ENCODE measurements at places on chromosomes 2 and 18.

DNA sequence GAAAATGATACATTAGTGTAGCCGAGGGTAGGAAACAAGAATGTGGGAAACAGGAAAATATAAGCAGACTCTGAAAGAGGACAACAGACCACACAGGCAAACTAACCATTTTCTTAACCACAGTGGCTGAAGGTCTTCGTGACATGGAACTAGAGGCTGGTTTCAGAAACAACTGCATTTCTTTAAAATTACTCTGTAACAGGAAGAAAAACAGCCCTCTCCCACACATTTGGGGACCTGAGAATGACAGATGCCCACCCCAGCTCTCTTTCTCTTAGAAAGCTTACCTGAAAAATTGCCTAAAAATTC is 13.8 kb upstream of the SLC25A52 start:
- DNase-seq = no peak

- no peak for DNase-seq
Observed at GRCh38 chr18:11987527-11987926, 6.2 kb downstream of the IMPA2 start.

DNA sequence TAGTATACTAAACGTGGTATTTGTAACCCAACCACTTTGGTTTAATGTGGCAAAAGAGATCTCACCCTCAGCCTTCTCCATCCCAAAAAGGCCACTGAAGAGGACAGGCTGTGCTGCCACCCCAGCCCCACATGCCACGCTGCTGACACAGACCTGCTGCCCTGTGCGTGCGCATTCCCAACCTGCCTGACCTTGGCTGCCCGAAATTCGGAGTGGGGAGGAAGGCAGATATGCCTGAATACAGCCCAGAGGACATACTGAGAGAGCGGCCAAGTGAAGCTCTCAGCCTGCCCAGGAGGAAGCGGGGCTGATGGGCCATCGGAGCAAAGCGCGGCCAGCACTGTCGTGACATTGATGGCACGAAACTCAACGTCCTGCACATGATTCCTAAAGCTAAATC is 70.0 kb downstream of the HDAC4 start:
- no peak for DNase-seq

- DNase-seq = no peak
Observed at GRCh38 chr2:185215497-185215896, 523.1 kb upstream of the FSIP2 start.

GRCh38 chr2:224171226-224171625 is 132.1 kb upstream of the SERPINE2 start:
- no peak for DNase-seq

DNA sequence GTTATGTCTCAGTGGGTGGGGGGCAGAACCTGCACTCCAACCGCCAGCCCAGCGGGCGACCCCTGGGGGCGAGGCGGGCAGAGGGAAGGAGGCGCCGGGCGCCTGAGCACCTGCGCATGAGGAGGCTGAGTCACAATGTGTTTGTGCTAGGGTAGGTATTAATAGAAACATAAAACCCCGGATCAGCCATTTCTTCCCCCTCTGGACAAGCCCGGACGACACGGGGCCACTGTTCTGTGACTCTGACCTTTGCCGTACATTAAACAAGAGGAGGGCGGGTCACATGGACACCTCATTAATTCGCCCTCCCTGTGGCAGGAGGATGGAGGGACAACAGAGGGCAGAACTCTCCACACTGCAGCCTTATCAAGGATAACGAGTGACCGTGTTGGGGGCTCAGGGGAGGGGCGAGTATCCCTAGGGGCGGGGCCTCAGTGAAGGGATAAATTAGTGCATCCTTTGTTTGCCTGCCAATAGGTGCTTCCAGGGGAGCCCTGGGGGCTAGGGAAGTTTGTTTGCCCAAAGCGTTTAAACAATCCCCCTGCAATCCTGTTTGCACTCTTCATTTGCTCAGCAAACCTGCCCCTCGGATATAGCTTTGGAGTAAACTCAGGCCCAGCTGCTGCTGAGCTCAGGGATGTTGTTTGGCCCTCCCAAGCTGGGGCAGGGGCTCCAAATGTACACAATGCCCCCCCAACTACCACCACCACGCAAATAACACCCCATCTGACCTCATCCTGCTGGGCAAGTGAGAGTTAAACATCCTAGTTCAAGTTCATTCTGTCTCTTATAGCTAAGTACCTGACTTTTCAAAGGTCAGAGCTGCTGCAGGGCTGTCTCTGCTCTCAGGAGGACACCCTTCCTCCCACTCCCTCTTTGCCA is 171.2 kb upstream of the GLI2 start:
- DNase-seq = no peak

GRCh38 chr2:1546023-1546591 is 132.8 kb downstream of the TPO start:
- DNase-seq = peak; percentile 42

DNA sequence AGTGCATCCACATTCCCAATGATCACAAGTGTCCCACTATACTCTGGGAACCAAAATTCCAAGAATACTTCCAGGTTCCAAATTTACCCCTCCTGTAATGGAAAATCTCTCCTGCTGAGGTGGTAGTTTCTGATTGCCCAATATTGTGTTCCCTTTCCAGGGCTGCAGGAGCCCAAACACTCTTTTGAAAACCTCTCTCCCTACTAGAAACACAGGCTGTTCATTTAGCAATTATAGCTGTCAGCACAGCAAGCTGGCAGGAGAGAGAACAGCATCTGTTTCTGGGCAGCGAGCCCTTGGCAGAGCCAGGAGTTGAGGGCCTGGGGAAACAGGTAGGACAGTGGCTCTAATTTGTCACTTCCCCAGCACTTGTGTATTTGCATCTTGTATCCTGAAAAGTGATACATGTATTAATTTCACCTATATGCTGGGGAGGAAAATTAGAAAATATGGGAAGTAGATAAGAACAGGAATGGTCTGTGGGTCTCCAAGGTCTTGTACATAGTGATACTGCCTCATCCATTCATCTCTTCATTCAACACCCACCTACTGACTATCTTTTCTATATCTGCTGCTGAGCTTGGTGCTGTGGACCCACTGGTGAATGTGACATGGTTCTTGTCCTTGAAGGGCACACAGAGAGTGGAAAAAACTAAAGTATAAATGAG is 16.9 kb upstream of the PAIP2B start:
- DNase-seq = no peak

DNA sequence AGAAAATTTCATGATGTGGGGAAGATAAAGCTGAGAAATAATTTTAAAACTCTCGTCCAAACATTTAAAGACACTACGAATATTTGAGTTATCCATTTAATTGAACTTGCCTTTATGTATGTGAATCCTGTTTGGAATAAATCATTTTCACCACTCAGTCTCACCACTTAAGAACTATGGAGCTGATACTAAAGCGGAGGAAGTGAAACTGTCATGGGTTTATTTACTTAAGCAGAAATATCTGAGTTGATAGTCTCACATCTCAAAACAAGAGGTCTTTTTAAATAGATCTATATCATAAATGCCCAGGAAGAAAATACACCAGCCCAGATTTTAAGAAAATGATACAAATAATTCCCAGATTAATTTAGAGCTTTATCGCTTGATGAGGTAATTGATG is 532.4 kb downstream of the ZNF804A start:
- DNase-seq = no peak

GRCh38 chr2:44744961-44745892 is 196.3 kb upstream of the SIX3 start:
- DNase-seq = no peak

DNA sequence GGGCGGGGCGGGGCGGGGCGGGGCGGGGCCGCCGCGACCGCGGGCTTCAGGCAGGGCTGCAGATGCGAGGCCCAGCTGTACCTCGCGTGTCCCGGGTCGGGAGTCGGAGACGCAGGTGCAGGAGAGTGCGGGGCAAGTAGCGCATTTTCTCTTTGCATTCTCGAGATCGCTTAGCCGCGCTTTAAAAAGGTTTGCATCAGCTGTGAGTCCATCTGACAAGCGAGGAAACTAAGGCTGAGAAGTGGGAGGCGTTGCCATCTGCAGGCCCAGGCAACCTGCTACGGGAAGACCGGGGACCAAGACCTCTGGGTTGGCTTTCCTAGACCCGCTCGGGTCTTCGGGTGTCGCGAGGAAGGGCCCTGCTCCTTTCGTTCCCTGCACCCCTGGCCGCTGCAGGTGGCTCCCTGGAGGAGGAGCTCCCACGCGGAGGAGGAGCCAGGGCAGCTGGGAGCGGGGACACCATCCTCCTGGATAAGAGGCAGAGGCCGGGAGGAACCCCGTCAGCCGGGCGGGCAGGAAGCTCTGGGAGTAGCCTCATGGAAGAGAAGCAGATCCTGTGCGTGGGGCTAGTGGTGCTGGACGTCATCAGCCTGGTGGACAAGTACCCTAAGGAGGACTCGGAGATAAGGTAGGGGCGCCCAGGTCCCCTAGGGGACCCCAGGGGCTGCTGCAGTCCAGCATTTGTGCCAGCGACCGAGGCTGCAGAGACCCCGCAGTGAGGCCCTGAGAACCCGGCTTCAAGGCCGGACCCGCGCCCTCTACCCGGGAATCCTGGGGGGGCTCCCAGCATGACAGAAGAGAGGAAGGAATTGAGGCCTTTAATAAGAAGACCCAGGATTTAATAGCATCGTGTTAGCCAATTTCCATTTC is at the start of gene KHK:
Gene KHK, plus strand, starts transcription at position 49 of the 870 bp plus-strand sequence. Its CDS starts 488 bp downstream, at position 537.
- DNase-seq = peak; percentile 24

DNA sequence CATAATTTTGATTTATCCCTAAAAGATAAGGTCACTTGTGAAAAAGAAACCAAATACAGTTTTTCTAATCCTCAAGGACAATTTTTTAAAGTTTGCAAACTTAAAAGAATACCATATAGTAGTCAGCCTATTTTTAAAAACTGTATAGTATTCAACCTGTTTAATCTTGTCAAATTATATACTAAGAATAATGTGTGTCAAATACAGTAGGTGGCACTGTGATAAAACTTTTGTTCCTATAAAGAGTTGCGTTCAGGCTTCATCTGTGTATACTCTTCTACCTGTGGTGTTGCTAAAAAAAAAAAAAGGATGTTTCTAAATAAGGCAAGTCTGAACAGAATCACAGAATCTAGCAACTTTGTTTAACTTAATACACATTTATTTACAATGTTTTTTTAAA is 68.6 kb downstream of the CCDC138 start:
- no peak for DNase-seq

- no peak for DNase-seq
Observed at GRCh38 chr2:224122542-224122941, 83.5 kb upstream of the SERPINE2 start.

GRCh38 chr2:216315802-216316603 is 56.3 kb downstream of the MARCHF4 start:
- no peak for DNase-seq

- DNase-seq = no peak
Observed at GRCh38 chr2:16481351-16481750, 184.3 kb downstream of the CYRIA start.

DNA sequence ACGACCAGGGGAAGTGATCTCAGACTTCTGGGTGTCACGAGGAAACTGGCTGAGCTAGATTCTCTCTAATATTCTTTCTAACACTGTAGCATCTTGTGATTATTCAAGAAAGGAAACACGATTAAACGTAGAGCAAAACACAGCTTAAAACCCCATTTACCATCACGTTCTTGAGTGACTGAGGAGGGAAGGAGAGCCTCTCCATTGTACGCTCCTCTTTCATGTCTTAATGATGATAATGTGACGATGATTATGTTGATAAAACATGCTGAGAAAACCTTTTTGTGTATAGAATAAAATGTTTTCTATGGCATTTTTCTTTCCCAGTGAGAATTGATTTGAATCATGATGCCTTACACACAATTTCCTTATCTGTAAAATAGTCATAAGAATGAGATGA is 705.6 kb upstream of the ID2 start:
- no peak for DNase-seq

GRCh38 chr18:12254820-12255511 is 805 bp downstream of the CIDEA start:
- DNase-seq = no peak

- no peak for DNase-seq
Observed at GRCh38 chr2:132521341-132521740, 104.7 kb downstream of the GPR39 start.

DNA sequence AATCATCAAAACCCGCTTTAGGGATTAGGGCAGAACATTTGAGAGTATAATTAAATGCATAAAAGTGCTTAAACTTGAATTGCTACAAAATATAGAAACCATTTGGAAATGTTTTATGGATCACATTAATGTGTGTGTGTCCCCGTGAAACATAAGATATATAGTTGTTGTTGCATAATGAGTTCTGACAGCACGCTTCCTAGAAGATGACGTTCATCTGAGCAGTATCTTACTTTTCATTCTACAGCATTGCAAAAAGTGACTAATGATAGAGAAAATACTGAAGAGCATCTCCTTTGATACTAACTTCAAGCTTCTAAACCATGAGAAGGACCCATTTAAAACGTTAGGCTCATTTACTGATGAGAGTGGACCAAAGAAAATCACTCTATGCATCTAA is 63.7 kb downstream of the SLC8A1 start:
- DNase-seq = no peak

DNA sequence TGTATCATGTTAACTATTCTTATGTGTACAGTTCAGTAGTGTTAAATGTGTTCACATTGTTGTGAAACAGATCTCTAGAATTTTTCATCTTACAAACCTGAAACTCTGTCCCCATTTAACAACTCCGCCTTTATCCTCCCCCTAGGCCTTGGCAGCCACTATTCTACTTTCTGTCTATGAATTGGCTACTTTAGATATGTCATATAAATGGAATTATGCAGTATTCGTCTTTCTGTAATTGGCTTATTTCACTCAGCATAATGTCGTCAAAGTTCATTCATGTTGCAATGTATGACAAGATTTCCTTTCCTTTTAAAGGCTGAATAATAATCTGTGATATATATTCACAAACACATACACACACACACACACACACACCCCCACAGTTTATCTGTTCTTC is 12.4 kb downstream of the ARMC9 start:
- no peak for DNase-seq

DNA sequence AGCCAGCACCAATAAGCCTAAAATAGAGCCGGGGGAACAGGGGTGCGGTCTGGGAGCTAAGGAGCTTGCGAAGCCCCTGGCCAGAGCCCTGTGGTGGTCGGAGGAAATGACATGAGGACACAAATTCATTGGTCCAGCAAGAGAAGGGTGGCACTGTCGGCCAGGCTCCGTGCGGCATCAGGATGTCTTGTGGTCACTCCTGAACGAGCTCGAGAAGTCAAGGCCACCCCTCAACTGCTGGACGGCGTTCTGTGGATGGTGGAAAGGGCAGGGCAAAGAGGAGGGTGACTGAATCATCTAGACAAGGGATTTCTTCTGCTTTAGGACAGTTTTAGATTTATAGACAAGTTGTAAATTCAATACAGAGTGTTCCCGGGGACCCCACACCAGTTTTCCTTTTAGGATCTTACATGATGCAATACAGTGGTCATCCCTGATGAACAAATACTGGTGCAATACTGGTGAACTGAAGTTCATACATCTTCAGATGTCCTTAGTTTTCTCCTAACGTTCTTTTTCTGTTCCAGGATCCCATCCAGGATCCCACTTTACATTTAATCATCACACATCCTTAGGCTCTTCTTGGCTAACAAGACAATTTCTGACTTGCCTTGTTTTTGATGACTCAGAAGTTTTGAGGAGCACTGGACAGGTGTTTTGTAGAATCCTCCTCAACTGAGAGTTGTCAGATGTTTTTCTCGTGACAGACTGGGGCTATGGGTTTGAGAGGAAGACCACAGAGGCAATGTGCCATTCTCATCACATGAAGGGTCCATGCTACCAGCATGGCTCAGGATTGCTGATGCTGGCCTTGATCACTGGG is 13.2 kb downstream of the EDAR start:
- no peak for DNase-seq

All from stimulated activated CD4-positive, alpha-beta T cell treated with anti-CD3 and anti-CD28 coated beads, Interleukin-12 subunit alpha, Interleukin-12 subunit beta, amount 100 ng/mL, for 24 hours (primary cell).